ENCODE measurements at places on chromosomes 1 and 21. TPM values are rescaled to one million over a fixed set of nuclear protein-coding genes. Genes with fewer than 3 reads are reported as not detected.

DNA sequence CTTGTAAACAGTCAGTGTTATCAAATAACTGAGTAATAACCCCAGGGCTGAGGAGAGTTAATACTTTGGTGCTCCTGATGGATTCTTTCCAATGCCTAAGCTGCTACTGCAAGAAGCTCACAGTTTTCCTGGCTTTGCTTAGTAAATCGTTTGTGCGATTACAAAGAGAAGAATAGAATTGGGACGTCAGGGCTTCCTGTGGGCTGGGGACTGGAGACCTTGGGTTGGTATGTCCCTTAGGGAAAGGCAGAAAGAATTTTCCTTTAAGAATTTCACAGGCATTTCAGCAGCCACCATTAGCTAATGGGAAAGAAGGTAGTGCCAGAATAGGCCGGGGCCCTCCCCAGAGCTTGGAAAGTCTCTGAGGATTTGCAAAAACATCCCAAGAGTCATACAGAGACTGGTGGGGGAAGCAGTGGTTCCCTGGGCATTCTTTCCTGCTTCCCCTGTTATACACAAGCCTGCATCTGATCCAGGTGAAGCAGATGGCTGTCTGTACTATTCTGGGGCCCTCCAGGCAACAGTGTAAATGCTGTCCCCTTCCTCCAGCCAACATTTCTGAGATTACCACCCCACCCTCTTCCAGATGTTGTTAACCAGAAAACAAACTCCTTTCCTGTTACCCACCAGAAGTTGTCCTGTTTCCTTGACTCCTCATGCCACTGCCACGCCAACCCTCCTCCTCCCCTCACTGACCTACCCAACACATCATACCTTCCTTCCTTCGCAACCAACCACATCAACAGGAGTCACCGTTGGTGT is 40.2 kb downstream of the PLXNA2 start:
- H3K4me1 ChIP-seq, result peaks cover 13% of the 10 kb centered on the region
- H3K4me3 ChIP-seq, result no peak overlapping the region
- DNase-seq, result no peak
- no peaks in the 10 kb centered on the region for H3K27me3 ChIP-seq
- no peak overlapping the region for H3K27ac ChIP-seq
- H3K36me3 ChIP-seq, result no peaks in the 10 kb centered on the region

GRCh38 chr1:38918568-38918967 is 23.1 kb downstream of the RHBDL2 start:
- no peak overlapping the region for H3K27ac ChIP-seq
- DNase-seq, result no peak
- no peaks in the 10 kb centered on the region for H3K4me1 ChIP-seq
- no peaks in the 10 kb centered on the region for H3K36me3 ChIP-seq

GRCh38 chr1:3924825-3925220 is 24.8 kb upstream of the C1orf174 start:
- H3K27ac ChIP-seq, result no peak overlapping the region
- no peak for DNase-seq
- H3K4me3 ChIP-seq, result no peak overlapping the region
- H3K4me1 ChIP-seq, result no peaks in the 10 kb centered on the region

DNA sequence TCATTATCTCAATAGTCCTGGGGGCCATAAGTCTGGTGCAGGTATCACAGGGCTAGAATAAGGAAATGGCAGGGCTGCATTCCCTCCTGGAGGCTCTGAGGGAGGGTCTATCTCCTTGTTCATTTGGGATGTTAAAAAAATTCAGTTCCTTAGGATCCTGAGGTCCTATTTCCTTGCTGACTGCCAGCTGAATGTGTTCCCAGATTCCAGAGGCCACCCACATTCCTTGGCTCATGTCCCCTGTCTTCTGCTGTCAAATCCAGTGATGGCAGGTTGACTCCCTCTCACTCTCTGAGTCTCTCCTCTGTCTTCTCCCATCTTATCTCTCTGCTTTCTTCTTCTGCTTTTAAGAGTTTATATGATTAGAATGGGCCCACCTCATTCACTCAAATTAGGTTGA is 400.6 kb downstream of the PTPRU start:
- no peaks in the 10 kb centered on the region for H3K36me3 ChIP-seq
- H3K27me3 ChIP-seq, result peaks cover 4% of the 10 kb centered on the region
- no peak overlapping the region for H3K27ac ChIP-seq
- DNase-seq, result no peak
- H3K4me1 ChIP-seq, result no peaks in the 10 kb centered on the region

DNA sequence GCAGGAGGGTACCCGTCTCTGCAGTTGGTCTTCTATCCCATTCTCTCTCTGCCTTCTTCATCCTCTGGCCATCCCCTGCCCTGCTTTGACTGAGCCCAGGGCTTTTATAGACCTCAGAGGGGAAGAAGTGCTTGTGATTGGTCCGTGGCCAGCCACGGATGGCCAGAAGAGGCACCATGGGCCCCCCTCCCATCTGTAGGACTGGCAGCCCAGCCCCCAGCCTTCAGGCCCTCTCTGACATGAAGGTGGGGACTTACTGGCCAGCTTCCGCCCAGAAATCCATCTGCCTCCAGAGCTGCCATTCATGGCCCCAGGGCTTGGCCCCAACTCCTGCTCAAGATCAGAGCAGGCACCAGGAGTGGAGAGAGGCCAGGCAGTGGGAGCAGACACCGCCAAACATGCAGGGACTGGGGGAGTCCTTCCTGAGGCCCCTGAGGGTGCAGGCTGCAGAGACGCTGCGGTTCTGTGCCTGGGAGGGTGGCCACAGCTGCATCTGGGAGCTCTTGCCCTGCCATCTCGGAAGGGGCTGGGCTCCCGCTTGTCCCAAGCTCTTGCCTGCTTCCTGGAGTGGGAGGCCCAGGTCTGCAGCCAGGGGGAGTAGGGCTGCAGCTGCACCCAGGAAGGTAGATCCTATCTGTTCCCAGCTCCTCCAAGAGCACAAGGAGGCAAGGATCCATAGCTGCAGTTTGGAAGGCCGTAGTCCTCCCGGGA is 698.6 kb upstream of the B3GALT2 start:
- no peak for DNase-seq
- no peaks in the 10 kb centered on the region for H3K4me1 ChIP-seq
- no peak overlapping the region for H3K4me3 ChIP-seq
- no peaks in the 10 kb centered on the region for H3K27me3 ChIP-seq

GRCh38 chr1:17108786-17109185 is 10.5 kb downstream of the PADI2 start:
- no peak overlapping the region for H3K4me3 ChIP-seq
- peaks cover 7% of the 10 kb centered on the region for H3K27me3 ChIP-seq
- peaks cover 4% of the 10 kb centered on the region for H3K4me1 ChIP-seq
- H3K27ac ChIP-seq, result no peak overlapping the region
- no peak for DNase-seq

DNA sequence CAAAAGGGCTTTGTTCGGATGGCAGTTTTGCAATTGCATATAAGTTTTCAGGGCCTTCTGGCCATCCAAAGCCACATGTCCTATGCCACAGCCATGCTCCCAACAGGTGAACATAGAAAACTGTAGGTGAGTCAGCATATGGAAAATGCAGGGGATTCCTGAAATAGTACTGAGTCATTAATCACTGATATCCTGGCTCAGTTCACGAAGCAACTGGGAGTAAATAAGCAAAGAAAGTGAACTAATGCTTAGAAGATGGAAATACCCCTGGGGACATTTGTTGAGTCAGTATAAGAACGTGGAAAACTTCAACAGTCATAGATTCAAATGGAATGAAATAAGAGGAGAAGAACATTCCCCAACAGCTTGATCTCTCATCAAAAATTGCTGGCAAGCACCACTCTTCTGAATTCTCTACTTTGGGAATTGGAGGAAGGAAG is 148.9 kb upstream of the RUNX1 start:
- no peaks in the 10 kb centered on the region for H3K36me3 ChIP-seq
- no peak overlapping the region for H3K27ac ChIP-seq
- DNase-seq, result no peak
- no peak overlapping the region for H3K4me3 ChIP-seq

GRCh38 chr1:225827076-225827475 is 17.2 kb downstream of the EPHX1 start:
- no peak for DNase-seq
- H3K4me3 ChIP-seq, result no peak overlapping the region
- H3K27ac ChIP-seq, result peak overlapping the region; percentile 8
- peaks cover 57% of the 10 kb centered on the region for H3K4me1 ChIP-seq
- H3K36me3 ChIP-seq, result no peaks in the 10 kb centered on the region
- no peaks in the 10 kb centered on the region for H3K27me3 ChIP-seq

DNA sequence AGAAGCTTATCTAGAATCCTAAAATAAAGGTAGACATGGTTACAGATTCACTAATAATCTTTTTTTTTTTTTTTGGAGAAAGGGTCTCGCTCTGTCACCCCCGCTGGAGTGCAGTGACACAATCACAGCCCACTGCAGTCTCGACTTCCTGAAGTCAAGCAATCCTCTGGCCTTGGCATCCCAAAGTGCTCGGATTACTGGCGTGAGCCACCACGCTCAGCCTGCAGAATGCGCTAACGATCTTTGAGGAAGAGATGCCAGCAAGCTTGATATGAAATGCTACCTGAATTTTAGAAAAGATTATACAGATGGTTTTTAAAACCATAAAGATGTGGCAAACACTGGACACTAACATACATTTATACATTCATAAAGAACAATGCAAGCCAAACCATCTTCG is 4.1 kb upstream of the GNPAT start:
- H3K27ac ChIP-seq, result no peak overlapping the region
- no peaks in the 10 kb centered on the region for H3K27me3 ChIP-seq
- no peak overlapping the region for H3K4me3 ChIP-seq
- DNase-seq, result no peak
- H3K4me1 ChIP-seq, result peaks cover 25% of the 10 kb centered on the region

GRCh38 chr1:18104546-18105100 is 3.0 kb upstream of the IGSF21 start:
- H3K27me3 ChIP-seq, result peaks cover 20% of the 10 kb centered on the region
- no peak overlapping the region for H3K27ac ChIP-seq
- DNase-seq, result peak; percentile 29

GRCh38 chr1:234530672-234531071 is 51.7 kb upstream of the TARBP1 start:
- H3K4me3 ChIP-seq, result no peak overlapping the region
- no peak for DNase-seq
- no peaks in the 10 kb centered on the region for H3K36me3 ChIP-seq
- H3K27me3 ChIP-seq, result no peaks in the 10 kb centered on the region
- peaks cover 66% of the 10 kb centered on the region for H3K4me1 ChIP-seq
- H3K27ac ChIP-seq, result peak overlapping the region; percentile 94

DNA sequence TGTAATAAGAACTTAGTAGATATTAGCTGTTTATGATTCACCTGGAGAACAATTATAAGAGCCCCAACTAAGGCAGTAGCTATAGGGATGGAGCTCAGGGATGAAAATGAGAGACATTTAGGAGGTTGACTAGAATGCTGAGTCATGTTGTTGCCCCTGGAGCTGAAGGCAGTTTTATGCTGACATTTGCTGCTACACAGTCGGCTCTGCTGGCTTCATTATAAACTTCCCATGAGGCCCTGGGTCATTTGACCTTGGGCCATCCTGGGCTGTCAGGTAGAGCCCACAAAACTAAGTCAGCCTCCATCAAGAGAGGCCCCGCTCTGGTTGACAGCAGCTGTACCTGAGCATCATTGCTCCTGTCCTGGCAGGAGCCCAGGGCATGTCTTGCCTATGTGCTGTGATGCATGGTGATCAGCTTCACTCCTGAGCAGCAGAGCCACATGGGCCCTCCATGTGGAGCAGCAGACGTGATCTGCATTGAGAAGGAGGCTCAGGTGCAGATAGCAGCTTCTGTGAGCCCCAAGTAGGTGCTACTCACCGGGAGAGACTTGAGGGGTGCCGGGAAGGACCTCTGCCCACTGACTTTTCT is 112.4 kb downstream of the TBX19 start:
- no peak overlapping the region for H3K4me3 ChIP-seq
- no peaks in the 10 kb centered on the region for H3K36me3 ChIP-seq
- no peak overlapping the region for H3K27ac ChIP-seq
- no peak for DNase-seq
- no peaks in the 10 kb centered on the region for H3K27me3 ChIP-seq
- no peaks in the 10 kb centered on the region for H3K4me1 ChIP-seq

GRCh38 chr1:53578358-53578757 is 119.2 kb downstream of the DMRTB1 start:
- no peak overlapping the region for H3K27ac ChIP-seq
- no peaks in the 10 kb centered on the region for H3K4me1 ChIP-seq
- no peak overlapping the region for H3K4me3 ChIP-seq
- H3K27me3 ChIP-seq, result no peaks in the 10 kb centered on the region
- no peak for DNase-seq

The C1QA gene
- polyA plus RNA-seq, result 185 TPM

The OR2L3 gene
- not detected for polyA plus RNA-seq

The ZBTB8OS gene
- polyA plus RNA-seq, result 77.2 TPM

The C1orf146 gene
- polyA plus RNA-seq, result not detected

The ZSCAN20 gene
- 1.6 TPM for polyA plus RNA-seq

The SDC3 gene
- polyA plus RNA-seq, result 101 TPM

The LEPR gene
- polyA plus RNA-seq, result 3.8 TPM

The PROK1 gene
- polyA plus RNA-seq, result 4.8 TPM

The APOBEC4 gene
- not detected for polyA plus RNA-seq

The BARHL2 gene
- polyA plus RNA-seq, result not detected

The SNX7 gene
- 3.3 TPM for polyA plus RNA-seq
